ENCODE measurements at places on chromosomes 5 and 9.
A peak's percentile ranks its signal among the peaks of the same experiment; 100 is the strongest.

GRCh38 chr5:162603443-162604070 lies 536.0 kb downstream of the GABRG2 start:
- DNase-seq, result no peak

GRCh38 chr9:85420750-85421149 lies 321.0 kb downstream of the AGTPBP1 start:
- DNase-seq, result no peak

GRCh38 chr5:96199713-96200183 lies 233.3 kb downstream of the PCSK1 start:
- DNase-seq, result peak; percentile 44

GRCh38 chr5:154345255-154345952 lies 100.4 kb upstream of the SAP30L start:
- no peak for DNase-seq

GRCh38 chr5:167451076-167451475 lies 840.4 kb upstream of the WWC1 start:
- no peak for DNase-seq

- DNase-seq, result no peak
Observed at GRCh38 chr5:107997338-107997980, 326.7 kb upstream of the EFNA5 start.

DNA sequence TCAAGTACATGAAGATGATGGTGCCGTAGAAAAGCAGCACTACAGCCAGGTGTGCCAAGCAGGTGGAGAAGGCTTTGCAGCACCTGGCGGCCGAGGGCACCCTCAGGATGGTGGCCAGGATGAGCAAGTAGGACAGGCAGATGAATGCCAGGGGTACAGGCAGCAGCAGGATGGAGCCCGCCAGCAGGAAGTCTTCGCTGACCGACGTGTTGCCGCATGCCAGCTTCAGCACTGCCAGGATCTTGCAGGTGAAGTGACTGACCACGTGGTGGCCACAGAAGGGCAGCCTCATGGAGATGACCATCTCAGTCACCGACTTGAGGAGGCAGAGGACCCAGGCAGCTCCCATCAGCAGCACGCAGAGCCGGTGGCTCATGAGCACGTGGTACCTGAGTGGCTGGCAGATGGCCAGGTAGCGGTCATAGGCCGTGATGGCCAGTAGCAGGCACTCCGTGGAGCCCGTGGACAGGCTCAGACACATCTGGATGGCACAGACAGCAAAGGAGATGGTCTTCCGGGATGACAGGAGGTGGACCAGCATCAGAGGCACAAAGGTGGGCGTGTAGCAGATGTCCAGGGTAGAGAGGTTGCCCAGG lies 482 bp downstream of the OR13J1 start:
- DNase-seq, result no peak

GRCh38 chr5:141866096-141866495 lies 12.1 kb downstream of the PCDH1 start:
- peak; percentile 89 for DNase-seq

DNA sequence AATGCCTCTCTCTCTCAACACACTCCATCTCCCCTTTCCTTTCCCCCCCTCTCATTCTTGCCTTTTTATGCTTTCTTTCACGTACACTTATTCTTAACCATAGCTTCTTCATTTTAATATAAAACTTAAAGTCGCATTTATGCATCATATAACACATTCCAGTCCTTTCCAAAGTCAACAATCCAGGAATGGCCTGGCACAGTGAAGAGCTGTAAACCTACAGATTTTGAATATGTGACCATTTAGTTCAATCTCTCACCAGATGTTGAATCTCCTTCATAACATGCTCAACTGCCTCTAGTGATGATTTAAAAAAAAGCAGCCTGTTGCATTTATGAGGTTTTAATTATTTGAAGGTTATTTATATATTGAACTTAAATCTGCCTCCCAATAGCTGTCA lies 186.2 kb upstream of the GRAMD2B start:
- DNase-seq, result no peak

GRCh38 chr9:93095205-93096130 lies 549 bp upstream of the CARD19 start:
- DNase-seq, result peak; percentile 94

GRCh38 chr5:9834871-9835770 lies 205.0 kb upstream of the TAS2R1 start:
- no peak for DNase-seq

DNA sequence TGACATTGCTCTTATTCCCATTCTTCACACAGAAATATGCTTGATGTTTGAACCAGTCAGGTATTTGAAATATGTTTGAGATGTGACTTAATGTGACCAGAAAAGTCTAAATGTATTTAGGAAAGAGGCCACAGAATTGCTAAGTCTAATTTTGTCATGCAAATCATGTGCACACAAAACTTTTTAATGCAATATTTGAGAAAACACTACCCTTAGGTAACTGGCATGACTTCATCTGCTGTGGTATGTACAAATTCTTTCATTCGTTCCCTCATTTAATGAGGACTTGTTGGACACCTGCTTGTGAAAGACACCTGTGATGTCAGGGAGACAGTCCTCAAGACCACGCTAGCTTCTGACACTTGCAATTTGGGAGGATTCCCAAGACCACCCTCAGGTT lies 21.1 kb upstream of the SLC46A2 start:
- no peak for DNase-seq

GRCh38 chr9:129275626-129276247 lies 97.7 kb upstream of the IER5L start:
- no peak for DNase-seq

DNA sequence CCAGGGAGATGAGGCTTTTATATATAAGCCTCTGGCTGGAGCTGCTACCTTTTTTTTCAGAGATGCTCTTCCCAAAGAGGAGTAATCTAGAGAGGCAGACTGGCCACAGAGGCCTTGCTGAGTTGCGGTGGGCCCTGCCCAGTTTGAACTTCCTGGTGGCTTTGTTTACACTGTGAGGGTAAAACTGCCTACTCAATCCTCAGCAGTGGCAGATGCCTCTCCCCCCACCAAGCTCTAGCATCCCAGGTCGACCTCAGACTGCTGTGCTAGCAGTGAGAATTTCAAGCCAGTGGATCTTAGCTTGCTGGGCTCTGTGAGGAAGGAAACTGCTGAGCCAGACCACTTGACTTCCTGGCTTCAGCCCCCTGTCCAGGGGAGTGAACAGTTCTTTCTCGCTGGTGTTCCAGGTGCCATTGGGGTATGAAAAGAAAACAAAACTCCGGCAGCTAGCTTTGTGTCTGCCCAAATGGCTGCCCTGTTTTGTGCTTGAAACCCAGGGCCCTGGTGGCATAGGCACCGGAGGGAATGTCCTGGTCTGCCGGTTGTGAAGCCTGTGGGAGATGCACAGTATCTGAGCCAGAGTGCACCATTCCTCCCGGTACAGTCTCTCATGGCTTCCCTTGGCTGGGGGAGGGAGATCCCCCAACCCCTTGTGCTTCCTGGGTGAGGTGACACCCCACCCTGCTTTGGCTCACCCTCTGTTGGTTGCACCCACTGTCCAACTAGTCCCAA lies 219.5 kb upstream of the IZUMO3 start:
- DNase-seq, result no peak

DNA sequence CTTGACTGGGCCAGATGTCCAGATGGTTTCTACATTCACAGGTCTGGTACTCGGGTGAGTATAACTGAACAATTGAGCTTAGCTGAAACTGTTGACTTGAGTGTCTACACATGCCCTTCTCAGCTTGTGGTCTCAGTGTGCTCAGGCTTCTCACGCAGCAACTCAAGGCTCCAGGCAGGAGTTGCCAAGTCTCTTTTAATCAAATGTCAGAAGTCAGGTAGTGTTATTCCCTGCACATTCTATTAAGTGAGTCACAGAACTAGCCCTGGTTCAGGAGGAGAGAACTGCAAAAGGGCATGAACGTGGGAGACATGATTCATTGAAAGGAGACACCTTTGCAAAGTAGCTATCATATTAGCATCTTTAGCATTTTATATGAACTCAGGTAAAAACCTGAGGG lies 199.3 kb upstream of the ACTBL2 start:
- no peak for DNase-seq

DNA sequence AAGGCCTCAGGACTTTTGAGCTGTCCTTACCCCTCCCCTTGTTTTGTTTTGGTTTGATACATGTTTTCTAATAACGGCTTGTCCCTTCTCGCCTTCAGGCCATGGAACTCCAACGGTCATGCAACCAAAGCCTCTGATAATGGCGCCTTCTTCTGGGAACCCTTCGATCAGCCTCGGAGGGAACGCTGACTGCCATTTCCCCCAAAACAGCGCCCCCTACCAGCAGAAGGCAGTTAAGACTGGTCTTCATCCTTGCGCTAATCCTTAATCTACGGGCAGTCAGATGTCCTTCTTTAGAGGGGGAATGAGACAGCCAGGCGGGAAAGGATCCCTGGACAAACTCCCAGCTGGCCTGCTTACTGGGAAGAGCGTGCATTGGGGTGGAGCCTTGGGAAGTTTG lies 276.6 kb downstream of the ICE1 start:
- DNase-seq, result no peak

DNA sequence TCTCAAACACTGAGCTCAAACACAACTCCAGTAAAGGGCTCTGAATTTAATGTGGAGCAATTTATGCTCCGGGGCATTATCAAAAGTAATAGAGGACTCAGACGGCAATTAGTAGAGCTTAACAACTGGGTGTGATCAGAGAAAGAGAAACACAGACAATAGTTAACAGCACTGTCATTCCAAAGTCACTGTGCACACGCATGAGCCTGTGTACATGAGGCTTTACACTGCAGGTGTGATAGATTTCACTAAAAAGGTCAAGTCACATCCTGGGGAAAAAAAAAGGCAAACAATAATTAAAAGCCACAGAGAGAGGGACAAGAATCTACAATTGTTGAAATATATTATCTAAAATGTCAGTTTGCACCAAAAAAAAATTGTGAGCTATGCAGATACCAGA lies 956.5 kb downstream of the CDH18 start:
- no peak for DNase-seq

DNA sequence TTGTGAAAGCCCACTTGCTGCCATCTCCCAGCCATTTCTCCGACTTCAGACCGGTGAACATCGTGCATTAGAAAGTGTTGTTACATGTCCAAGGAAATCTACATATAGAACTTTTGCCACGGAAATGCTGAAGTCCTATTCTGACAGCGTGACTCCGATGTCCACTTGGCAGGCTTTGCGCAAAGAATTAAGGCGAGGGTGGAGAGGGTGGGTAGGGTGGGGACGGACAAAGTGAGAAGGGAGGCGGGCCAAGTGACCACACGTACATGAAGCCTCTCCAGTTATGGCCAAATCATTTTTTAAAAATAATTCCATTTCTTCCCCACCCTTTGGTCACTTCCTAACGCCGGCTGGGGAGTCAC lies 460 bp upstream of the ACO1 start:
- DNase-seq, result no peak

DNA sequence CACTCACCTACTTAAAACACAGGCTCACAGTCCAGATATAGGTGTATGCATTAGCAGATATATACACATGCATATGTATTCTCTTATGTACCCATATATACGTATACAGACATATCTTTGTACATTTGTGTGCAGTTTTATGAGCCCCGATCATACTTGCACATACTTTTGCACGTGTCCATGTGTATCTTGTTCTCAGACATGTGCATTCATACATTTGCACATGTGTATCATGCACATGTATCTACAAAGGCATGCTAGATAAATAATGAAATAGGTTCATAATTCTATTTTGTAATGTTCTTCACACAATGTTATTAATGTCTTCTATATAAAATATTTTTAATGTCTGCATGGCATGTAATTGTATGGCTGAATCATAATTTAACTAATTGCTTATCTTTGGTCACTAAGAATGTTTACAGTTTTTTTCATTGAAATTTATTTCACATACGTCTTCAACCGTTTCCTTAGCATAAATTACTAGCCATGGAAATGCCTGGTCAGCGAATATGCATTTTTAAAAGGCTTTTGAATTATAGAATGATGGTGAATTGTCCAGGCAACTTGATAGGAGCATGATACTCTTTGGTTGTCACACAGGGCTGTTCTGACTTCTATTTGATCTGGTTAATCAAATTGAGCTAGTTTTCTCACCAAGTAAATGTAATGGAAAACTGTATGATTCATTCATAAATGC lies 2.6 kb downstream of the NDFIP1 start:
- DNase-seq, result no peak

- DNase-seq, result peak; percentile 82
Observed at GRCh38 chr5:154118893-154119336, 71.6 kb upstream of the GALNT10 start.

DNA sequence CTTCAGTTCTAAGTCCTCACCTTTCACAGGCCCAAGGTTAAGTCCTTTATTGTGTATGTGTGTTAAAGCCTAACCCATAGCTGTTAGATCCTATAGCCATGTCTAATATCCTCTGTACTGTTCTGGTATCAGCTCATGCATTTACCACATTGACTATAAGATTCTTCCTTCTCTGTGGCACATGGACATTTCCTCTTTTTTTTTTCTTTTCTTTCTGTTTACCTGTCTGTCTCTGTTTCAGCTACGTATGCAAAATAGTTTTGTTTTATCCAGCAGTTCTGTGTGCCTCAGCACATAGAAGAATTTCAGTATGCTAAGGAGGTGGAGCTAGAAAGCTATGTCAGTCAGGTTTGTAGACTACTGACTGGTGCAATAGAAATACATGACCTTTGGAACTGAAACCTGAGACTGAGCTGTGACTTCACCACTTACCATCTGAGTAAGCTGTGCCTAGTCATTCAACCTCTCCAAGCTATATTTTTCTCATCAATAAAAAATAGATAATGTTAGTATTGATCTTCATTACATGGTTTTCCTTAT lies 155.6 kb upstream of the VLDLR start:
- DNase-seq, result peak; percentile 94

DNA sequence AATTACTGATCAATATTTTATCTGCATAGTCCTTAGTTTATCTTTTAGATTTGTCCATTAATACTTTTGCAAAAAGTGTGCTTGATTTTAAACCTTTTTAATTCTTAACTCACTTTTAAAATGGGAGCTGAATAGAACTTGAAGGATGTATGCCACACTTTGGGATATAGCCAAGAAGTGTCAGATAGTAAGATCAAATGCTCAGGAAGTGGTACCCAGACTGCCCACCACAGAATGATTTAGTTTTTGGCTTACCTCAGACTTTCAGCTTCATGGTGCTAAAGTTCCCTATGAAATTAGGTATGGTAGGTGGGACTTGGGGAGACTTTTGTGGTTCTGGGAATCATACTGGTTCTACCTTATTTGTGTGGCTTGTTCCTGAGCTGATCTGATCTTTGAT lies 14.7 kb downstream of the FOCAD start:
- no peak for DNase-seq

DNA sequence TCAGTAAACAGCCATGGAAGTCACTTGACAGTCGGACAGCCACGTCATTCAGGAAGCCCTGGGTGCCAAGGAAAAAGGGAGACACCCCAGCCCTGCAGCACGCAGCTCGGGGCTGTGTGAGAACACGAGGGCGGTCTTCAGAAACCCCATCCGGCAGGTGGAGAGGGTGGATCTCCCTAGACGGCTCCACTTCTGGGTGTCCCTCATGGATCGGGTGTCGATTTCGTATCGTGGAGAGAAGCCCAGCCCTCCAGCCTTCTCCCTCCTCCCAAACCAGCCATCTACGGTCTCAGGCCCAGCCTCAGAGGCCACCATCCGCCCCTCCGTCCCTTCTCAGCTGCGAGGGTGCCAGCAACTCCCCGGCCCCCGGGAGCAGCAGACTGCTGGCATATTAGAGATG lies 65.5 kb upstream of the BARHL1 start:
- DNase-seq, result no peak

GRCh38 chr9:130138791-130139190 lies 33.4 kb upstream of the NCS1 start:
- no peak for DNase-seq

GRCh38 chr9:112555101-112555643 lies 68.5 kb downstream of the KIAA1958 start:
- DNase-seq, result no peak

GRCh38 chr9:132885720-132886333 lies 7.1 kb downstream of the SPACA9 start:
- no peak for DNase-seq
